CD4-positive, alpha-beta memory T cell (primary cell): ENCODE measurements at places on chromosomes 7 and 10. TPM values are rescaled to one million over a fixed set of nuclear protein-coding genes. Genes with fewer than 3 reads are reported as not detected.

PRKCQ gene
- 77.1 TPM for polyA plus RNA-seq

GRCh38 chr7:138317044-138317596 is 142.9 kb upstream of the TRIM24 start:
- no peak for DNase-seq

SCART1 gene
- 1.2 TPM for polyA plus RNA-seq

- no peak for DNase-seq
Observed at GRCh38 chr7:7870555-7870954, 98.0 kb upstream of the GLCCI1 start.

DNA sequence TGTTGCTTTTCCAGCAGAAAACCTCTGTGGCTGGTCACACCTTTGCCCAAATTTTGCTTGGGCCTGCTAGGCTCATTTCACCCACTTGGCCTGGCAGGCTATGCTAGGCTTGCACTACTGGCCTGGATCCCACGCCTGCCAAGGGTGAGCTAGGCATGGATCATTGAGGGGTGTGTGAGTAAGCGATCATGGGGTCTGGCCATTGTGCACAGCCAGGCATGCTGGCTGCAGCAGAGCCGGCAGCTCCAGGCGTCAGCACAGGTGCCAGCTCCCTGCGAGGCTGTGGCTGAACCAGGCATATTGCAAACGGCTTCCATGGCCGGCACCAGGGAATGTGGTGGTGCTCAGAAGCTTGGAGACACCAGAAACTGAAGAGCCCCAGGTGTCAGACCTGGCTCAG is 19.2 kb downstream of the CFAP70 start:
- no peak for DNase-seq

CALHM2 gene
- 65.0 TPM for polyA plus RNA-seq
